ENCODE measurements at places on chromosomes 5 and 9.

DNA sequence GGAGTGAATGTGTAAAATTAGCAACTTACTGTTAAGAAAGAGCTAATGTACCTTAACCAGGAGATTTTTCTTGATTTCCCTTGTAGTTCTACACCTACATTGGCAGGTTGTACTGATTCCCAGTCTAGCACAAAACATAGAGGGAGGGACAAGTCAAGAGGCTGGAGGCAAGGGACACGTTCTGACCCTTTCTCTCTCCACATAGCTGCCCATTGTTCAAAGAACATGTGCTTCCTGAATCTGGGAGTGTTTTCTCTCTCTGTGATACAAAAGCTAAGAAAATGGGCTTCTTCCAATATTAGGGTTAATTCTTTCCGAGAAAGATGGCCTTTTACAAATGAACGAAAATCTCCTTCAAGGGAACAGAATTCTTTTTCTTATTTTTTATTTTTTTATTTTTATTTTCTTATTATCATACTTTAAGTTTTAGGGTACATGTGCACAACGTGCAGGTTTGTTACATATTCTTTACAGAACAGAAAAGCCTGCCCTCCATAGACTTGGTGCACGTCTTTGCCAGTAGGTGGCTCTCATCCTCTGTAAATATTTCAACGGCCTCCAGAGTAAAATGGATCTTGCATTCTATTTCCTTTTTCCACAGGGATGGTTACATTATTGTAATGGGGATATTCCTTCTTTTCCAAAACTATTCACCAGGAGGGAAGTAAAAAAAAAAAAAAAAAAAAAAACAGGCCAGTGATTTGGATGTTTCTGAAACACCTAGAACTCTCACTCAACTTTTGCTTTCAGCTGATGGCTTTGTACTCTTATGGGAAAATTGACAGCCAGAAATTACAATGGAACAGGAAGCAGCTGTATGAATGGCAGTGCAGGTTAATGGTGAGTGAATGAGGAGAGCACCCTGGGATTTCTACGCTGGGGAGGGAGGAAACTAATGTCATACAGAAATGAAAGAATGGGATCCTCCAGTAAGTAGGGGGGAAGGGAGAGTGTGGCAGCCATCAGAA, 13.1 kb upstream of the IFNA5 start:
- no peak for DNase-seq

DNA sequence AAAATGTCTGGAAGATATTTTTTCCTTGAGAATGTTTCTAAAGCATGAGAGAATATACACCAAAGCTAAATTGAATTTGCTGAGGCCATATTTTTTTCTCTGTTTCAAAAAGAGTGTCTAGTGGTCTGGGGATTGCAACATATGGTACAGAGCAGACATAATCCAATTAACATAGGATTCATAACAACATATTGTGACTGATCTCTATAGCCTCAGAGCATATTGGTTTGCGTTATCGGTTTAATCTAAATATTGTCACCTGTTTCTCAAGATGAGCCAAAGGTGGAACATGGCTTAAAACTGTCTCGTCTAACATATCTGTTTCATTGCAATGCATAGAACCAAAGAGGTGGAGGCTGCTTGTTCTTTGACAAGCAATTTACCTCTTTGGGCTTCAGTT, 3.9 kb downstream of the PPP3R2 start:
- DNase-seq: no peak

GRCh38 chr9:96222132-96222531, 79.8 kb downstream of the HSD17B3 start:
- DNase-seq: no peak

DNA sequence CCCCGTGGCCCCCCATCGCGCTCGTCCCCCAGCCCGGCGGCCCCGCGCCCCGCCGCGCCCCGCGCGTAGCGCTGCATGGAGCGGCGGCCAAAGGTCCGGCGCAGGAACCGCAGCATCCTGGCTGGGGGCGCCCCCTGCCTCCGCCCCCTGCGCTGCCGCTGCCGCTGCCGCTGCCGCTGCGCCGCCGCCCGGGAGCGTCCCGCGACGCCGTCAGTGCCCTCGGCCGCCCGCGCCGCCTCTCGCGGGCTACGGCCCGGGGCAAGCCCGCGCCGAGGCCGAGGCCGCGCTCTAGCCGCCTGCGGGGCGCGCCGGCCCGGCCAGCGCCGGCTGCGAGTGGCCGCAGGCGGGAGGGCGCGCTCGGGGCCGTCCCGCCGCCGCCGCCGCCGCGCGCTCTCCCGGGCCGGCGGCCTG, 523 bp downstream of the EPB41L4B start:
- DNase-seq: no peak
